ENCODE measurements at places on chromosomes 12 and 14. TPM values are rescaled to one million over a fixed set of nuclear protein-coding genes. Genes with fewer than 3 reads are reported as not detected.

- no peak for DNase-seq
Measured at GRCh38 chr14:95564060-95564459, 29.2 kb downstream of the GLRX5 start.

PAPLN gene
- total RNA-seq = 2.5 TPM

GRCh38 chr14:101098177-101098576 lies 194.7 kb upstream of the RTL1 start:
- no peak for DNase-seq

- no peak for DNase-seq
Measured at GRCh38 chr14:33376510-33376909, 437.8 kb downstream of the NPAS3 start.

DNA sequence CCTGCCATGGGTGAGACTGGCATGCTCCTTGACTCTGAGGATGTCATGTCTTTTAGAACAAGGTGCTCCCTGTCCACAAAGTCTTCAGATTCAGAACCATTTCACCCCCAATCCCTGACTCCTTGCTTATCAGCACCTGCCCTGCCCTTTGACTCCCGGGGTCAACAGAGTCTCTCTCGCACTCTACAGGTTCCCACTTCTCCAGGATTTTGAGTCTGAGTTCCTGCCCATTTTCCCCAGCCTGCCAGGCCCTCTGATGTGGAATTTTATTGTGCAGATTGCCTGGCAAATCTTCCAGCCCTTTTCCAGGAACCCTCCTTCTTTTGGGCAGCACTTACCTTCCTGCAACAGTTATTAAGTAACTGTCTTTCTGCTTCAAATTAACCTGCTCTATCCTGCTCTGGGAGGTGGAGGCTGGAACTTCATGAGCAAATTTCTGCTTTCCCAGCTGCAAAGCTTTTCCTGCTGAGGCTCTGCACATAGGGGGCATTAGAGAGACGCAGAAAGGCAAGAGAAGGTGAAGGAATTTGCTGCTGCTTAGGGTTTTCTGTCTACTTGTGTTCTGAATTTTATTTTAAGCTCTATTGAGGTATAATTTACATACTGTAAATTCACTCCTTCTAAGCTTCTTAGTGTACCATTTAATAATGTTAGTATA lies 259.1 kb downstream of the PCNX1 start:
- no peak for DNase-seq

DNA sequence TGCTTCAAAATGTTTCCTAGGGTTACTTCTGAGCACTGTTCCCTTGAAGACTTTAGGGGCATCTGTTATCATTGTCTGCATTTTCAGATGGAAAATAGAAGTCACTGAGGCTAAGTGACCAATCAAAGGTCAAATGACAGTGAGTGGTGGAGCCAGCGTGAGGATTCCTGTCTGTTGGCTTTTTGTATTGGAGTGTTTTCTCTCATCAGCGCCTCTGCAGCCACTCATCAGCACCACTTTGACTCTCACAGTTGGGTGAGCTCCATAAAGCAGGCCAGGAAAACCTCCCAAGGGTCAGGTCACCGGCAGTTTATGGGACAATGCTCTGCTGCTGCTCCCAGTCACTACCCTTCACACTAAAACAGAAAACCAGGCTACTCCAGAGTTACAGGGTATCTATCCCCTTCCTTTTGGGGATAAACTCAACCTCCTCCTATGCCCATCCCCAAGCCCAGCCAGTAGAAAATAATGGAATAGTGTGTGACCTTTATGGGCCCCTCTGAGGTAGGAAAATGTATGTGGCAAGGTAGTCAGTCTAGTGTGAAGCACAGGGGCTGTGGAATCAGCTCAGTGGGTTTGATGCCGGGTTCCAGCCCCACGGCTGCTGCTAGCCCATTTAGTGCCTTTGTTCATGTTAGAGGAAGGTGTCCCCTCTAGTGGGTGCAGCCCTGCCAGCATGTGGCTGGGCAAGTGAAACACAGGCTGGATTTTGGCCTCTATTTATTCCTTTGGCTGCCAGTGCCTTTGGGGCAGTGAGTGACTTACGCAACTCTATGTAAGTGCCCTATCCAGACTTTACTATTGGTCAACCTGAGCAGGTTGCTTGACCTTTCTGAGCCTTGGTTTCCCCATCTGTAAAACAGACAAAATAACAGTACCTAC lies 133.8 kb upstream of the CPM start:
- DNase-seq = no peak

DNA sequence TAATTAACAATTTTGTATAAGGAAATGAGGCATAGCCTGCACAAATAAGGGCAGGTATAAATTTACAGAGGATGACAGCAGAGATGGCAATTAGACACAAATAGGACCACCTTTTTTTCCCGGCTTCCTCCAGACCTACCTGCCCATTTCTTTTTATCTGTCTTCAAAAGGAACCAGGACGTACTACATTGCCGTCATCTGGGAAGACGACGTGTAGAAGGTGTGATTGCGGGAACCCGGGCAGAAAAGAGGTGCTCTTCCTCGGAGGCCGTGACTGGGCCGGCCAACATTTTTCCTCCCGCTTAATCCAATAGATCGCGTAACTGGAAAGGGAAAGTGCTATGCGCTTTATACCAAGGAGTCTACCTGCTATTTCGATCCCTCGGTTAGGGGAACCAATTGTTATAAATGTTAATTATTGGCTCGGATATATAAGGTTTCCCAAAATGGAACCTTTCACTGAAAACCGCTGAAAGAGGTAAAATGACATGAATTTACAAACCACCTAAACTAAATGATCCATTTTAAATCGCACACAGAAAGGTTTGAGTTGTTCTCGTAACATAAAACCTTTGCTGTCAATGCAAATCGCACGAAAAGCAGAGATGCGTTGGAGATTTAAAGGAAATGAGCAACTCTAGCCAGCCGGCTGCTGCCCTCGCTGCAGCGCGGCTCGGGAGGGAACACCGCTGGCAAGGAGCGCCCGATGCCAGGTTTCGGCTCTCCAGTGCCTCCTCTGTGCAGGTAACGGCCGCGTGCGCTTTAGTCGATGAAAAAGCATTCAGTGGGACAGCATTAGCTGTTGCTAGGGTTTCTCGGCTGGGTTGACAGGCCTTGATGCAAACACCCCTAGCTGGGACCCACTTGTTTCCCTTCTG lies 2.8 kb upstream of the SIX1 start:
- no peak for DNase-seq

SLC22A17 gene
- total RNA-seq = 10.1 TPM

DNA sequence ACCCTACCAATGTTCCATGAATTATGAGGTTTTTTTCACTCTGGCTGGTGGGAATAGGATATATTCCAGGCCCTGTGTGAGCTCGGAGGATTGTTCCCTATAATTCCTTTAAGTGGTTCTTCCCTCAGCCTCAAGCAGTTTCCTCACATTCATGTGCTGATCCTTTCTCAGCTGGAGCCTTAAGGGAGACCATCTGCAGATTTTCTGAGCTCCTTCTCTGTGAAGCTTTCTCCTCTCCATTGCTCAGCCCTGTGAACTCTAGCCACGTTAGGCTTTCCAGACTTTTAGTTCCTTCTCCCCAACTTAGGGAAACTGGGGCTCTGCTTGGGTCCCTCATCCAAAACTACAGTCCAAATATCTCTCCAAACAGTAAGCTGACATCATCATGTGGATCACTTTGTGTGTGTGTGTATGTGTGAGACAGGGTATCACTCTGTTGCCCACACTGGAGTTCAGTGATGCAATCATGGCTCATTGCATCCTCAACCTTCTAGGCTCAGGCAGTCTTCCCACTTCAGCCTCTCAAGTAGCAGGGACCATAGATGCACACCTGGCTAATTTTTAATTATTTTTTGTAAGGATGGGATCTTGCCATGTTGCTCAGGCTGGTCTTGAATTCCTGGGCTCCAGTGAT lies 219.5 kb upstream of the OTX2 start:
- no peak for DNase-seq

GRCh38 chr12:84764001-84764400 lies 148.6 kb downstream of the SLC6A15 start:
- no peak for DNase-seq

DNA sequence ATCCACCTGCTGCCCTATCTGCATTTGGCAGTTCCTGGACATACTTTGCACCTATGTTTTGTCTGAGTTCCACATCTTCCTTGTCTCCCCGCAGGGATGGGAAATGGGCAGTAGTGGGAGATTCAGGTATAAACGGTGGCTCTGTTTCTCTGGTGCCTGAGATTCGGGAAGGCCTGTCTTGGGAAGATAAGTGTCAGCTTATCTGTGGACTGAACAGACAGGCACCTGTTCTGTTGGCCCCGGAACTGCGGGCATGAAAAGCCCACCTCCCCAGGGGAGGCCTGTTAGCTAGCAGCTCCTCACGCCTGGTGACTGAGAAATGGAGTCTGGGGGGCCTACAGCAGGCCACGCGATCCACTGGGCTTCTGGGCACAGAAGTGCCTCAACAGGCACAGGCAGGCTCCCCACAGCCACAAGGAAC lies 5.8 kb downstream of the PHB2 start:
- DNase-seq = peak; percentile 45

GRCh38 chr12:97640826-97641225 lies 178.2 kb downstream of the RMST start:
- no peak for DNase-seq

DNA sequence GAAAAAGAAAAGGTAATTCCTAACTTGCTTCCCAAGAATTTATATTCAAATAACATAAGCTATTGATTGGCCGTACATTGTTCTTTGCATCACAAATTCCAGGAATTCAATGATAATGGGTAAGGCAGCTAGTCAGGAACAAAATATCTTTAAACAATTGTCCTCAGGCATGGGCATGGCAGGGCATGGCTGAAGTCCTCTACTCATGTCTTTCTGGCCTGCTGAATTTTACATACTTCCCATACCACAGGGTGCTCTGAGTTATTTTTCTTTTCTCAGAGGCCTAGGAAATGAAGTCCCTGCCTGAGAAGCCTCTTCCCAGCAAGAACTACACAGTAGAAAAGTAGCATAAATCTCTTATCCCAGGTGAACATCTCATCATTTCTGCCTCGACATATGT lies 15.1 kb upstream of the DRAM1 start:
- no peak for DNase-seq

- peak; percentile 76 for DNase-seq
Measured at GRCh38 chr12:114668151-114668885, 15.7 kb downstream of the TBX3 start.

DNA sequence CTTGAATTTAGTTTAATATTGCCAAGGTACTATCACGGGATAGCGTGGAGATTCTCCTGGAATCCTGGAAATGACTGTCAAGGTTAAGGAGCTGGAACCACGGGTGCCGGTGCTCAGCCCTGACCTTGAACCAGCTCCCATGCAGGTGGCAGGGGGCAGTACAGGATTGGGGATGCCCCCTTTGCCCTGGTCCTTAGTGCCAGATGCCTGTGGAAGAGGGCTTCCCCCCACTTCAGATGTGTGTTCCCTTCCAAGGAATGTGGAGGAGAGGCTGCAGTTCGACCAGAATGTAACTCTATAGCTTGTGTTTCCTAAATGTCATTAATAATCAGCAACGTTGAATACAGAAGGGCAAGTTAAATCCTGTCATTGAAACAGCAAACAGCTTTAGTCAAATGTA lies 258.9 kb downstream of the VRK1 start:
- DNase-seq = no peak

GRCh38 chr12:11711651-11712327 lies 62.3 kb downstream of the ETV6 start:
- no peak for DNase-seq

GRCh38 chr14:94691660-94692034 lies 78.3 kb downstream of the GSC start:
- no peak for DNase-seq

DNA sequence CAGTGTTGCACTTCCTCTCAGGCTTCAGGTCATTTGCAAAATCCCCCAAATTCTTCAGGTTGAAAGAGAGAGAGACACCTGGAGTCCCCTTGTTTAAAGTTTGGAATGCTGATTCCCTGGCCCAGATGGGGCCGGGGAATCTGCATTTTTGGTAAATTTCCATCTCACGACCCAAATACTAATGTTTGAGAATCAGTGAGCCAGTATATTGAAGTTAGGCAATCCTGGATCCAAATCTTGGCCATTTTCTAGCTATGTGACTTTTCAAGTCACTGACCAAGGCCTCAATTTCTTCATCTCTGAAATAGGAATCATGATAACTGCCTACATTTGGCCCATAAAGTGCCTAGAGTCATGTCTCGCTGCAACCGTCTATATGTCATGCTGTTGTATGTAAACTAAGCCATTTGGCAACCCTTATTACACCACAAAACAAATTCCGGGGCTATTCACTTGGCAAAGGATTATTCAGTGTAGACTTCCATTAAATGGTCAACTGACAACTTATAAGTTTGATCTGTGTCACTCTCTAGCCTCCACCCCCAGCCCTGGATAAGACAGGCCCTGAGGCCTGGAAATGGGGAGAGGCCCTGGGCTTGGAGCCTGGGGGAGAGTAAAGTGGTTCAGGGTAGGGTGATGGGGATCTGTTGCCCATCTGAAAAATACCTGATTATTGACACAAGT lies 3.7 kb upstream of the ZFP36L1 start:
- no peak for DNase-seq

DNA sequence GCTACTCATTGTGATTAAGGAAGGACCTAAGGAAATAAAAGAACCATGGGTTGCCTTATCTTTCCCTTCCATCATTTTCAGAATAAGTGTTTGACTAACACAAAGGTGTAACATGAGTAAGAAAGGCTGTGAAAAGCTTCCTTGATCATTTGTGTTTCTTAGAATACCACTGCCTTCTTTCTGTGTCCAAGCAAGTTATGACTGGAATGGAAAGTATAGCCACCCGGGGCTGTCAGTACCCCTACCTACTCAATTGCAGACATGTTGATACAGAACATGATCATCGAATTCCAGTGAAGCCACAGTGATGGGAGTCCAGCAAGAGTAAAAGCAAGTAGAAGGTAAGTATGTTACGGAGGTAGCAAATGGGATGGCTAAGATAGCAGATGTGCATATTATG lies 209.8 kb downstream of the PELI2 start:
- no peak for DNase-seq

GRCh38 chr12:104358353-104359003 lies 54.9 kb downstream of the EID3 start:
- peak; percentile 75 for DNase-seq

NFKBIA gene
- total RNA-seq = 83.0 TPM

NEUROD4 gene
- not detected for total RNA-seq

GRCh38 chr12:103771466-103771865 lies 69.6 kb downstream of the NT5DC3 start:
- peak; percentile 62 for DNase-seq

LYSET gene
- 23.0 TPM for total RNA-seq

All from Right ventricle myocardium inferior (tissue), 1 donor.